ENCODE measurements at places on chromosomes 1 and 21.

DNA sequence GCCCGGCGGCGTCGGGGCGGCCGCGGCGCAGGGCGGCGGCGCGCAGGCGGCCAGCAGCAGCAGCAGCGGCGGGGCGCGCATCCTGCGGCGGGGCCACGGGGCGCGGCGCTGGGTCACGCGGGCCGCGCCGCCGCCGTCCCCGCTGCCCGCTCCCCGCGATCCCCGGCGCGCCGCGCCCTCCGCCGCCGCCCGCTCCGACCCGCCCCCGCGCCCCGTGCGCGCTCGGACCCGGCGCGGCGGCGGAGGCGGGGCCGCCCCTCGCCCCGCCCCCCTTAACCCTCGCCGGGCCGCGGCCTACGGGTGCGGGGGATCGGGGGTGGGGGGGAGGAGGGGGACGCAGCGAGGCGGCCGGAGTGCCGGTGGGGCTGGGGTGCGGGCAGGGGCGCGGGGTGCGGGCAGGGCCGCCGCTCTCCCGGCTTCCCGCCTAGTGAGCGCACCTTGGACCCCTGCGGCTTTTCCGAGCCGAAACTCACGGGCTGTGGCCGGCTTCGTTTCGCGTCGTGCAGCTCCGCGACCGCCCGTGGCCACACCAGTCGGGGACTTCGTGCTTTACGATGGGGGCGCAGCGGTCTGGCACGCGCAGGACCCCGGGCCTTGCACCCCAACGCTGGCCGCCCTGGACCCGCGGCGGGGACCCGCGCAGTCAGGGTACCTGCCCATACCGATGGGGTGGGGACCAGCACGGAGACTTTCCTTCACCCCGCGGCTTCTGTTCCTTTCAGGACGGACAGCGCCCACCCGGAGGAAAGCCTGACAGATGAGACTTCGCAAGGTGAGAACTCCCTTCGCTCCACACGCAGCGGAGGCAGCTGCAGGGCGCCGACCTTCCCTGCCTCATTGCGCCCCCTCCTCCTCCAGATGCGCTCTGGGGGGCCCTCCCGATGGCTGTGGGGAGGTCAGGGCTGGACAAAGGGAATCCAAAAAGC is at the start of gene FNDC10:
Gene FNDC10, minus strand, starts transcription at position 201 of the 926 bp plus-strand sequence. Its CDS starts 120 bp downstream, at position 81.
- DNase-seq: no peak

GRCh38 chr1:173714441-173714758 is 381 bp upstream of the KLHL20 start:
- DNase-seq: no peak

GRCh38 chr1:83883979-83884378 is 115.0 kb downstream of the TTLL7 start:
- no peak for DNase-seq

GRCh38 chr21:24693779-24694178 is 913.5 kb downstream of the MRPL39 start:
- DNase-seq: no peak
